Activated T-cell treated with anti-CD3 and anti-CD28 coated beads for 48 hours (primary cell): ENCODE measurements at places on chromosomes 6 and 20.

DNA sequence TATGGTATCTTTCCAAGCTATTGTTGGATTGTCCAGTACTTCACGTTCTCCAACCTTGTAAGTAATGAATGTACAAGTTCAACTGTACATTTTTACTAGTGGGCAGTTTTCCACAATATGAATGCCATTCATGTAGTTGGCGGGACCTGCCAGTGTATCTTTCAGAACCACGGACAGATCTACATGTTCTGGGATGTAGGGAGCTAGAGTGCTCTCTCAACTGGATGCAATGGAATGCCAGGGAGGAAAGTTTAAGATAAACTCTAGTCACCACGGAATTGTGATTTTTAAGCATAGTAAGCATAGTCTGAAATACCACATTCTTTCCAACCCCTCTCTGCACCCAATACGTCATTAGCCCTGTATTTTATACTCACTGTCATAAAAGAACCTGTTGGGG is 21.5 kb upstream of the HLA-C start:
- no peak for DNase-seq

DNA sequence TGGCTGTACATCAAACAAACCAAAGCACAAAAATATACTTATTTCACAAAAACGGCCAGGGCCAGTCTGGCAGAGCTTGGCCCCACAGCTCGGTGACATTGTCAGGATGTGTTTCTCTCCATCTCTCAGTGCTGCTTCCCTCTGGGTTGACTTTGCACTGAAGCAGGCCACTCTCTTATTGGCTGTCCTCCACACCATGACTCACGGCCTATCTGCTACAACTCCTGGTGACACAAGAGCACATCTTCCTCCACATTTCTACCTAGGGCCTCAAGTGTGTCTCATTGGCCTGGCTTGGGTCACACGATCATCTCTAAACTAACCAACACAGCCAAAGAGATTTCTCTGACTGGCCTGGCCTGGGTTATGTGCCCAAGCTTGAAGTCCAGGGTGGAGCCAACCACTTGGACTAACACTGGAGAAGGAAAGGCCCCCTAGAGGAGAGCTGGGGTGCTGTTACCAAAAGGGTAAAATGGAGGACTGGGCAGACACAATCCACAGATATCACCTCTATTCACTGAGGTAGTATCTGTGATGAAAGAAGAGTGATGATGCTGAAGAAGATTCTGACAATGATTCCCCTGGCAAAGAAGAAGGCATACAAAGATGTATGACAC is 159.8 kb upstream of the TSHZ2 start:
- no peak for DNase-seq

DNA sequence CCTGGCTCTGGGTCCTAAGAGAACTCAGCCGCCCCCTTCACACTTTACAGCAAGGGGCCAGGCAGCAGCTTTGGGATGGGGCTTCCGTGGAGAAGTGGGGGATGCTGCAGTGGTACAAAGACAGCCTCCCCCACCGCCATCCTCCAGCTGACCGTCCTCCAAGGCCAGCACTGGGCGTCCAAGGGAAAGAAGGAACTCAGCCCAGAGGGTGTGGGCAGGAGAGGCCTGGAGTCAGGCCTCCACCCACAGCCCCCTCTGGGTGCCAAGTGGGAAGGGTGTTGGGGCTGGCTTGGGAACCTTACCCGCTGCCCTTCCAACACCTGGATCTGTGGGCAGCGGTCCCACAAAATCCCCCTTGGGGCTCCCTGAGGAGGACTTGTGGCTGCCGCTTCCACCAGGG is 13.1 kb downstream of the STMN3 start:
- no peak for DNase-seq

DNA sequence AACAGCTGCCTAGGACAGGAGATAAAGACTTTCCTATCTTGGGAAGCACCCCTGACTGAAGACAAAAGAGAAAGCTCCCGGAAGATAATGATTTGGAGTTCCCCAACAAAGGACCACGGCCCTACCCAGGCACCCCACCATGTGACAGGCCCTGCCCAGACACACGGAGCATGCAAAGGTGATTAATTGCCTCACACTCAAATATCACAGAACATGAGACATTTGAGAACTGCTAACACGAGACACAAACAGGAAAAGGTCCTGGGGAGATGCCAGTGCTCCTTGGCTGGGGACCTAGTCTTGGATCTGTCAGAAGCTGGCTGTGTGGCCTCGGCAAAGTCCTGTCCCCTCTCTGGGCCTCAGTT is 82.5 kb upstream of the PTPN1 start:
- no peak for DNase-seq

DNA sequence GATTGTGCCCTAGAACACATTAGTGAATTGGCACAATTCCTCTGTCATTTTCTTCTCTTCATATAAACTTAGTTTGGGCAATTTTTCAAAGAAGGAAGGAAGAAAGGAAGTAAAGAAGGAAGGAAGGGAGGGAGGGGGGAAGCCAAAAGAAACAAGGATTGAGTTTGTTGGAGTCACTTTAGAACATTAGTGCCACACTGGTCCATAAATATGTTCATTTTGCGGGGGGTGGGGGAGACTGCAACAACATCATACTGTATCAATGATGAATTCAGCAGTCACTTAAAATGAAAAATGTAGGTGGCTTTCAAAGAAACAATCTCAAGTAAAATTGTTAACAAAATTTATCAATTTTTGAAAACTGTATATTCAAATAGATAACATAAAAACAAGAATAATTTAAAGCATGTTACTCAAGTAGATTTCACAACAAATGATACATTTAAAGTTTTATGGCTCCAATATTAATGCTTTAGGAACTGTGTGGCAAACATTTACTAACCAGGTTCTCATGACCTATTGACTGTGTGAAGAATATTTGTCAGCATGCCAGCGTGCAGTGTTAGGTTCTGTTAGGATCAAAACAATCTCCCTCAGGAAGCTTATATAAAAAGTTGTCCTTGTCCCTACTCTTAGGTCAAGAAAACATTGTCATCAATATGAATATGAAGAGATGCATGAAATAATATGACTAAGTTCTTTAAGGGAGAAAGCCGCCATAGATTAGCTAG is 208.1 kb upstream of the AGPAT4 start:
- no peak for DNase-seq

- DNase-seq, result no peak
Observed at GRCh38 chr6:94036024-94036423, 616.7 kb upstream of the EPHA7 start.

DNA sequence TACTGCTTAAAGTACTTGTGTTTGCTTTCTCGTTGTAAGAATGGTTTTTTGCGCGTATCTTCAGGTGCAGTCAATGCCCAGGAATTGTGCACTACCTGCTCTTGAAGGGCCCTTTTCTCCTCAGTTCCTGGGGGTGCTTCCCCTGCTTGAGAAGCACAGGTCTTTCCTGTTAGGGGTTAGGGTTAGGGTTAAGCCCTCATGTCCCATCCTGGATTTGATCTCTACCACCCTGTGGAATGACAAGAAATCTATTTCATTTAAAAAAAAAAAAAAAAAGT is 39.6 kb upstream of the TBXT start:
- DNase-seq, result no peak

GRCh38 chr6:111817451-111818120 is 55.7 kb downstream of the FYN start:
- no peak for DNase-seq

DNA sequence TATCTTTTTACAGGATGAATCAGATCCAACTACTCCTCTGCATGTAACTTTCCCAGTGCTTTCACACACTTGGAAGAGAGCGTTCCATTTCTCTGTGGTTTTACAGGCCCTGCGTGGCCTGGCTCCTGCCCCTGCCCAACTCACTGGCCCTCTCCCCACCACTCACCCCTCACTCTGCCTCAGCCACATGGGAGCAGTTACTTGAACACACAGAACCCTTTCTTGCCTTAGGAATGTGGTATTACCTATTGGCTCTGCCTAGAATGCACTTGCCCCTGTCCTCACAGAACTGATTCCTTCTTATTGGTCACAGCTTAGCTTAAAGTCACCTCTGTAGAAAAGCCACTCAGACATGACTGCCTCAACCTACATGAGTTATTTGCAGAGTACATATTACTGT is 108.4 kb downstream of the CRYBG1 start:
- no peak for DNase-seq

DNA sequence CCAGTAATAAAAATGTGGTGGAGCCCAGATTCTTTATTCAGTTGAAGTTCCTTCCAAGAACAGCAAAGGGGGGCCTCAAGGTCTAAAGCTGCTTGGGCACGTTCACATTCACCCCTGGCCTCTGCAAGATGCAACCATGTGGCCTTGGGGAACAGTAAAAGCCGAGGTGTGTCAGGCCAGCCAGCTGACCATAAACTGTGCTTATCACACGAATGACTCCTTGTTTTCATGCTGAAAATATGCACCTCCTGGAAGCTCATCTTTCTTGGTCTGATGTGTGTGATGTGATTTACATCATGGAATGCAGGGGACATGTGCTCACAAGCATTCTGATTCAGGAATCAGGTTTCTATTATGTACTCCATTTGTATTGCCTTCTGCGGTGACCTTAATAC is 211.6 kb upstream of the MARCKS start:
- DNase-seq, result no peak

DNA sequence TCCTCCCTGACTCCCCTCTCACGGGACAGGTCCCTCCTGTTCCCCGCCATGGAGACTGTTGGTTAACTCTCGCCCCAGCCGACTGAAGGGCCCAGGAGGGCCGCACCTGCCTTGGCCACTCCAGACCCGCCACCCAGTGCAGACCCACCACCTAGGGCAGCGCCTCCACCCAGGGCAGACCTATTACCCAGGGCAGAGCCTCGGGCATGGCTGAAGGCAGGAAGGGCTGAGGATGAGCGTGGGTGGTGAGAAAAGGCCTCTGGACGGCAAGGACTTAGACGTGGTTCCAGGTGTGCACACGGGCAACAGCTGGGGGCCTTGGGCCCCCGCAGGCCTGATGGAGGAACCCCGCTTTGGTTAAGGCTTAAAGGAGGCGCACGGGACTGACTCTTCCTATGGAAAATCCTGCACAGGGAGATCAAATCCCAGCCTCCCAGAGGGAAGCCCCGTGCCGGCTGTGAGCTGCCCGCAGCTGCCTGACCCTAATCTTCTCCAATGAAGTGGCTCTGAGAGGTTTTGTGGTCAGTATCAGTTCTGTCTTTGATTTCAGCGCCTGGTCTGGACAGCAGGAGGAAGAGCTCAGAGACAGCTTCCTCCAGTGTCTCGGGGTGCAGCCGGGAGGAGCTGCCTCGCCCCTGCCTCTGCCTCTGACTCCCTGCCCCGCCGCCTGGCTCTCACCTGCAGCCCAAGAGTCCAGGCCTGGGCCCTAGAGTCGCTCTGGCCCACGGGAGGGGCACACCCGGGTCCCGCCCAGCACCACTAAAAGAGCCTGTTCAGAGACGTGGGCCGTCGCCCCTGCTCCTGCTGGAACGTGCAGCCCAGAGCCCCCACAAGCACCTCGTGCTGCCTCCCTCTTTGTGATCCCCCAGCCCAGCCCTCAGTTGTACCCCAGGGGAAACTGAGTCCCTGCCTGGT is 12.1 kb upstream of the CHRNA4 start:
- DNase-seq, result no peak

GRCh38 chr20:24987873-24988835 is 4.4 kb downstream of the APMAP start:
- DNase-seq, result no peak

DNA sequence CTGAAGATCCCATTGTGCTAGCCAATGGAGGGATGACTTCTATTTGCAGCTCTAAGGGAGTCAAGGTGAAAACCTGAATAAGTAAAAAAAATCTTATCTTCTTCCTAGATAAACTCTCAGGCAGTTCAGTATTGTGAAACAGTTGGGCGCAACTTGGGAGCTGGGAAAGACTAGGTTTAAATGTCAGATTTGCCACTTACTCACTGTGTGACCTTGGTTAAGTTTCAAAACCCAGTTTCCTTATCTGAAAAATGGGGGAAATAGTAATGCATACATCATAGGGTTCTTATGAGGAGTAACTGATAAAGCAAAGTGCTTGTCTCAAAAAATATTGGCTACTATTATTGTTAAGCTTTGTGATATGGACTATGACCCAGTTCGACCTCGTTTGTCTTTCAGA is 88.8 kb downstream of the CD83 start:
- no peak for DNase-seq

- no peak for DNase-seq
Observed at GRCh38 chr6:121510568-121511177, 75.2 kb downstream of the GJA1 start.

DNA sequence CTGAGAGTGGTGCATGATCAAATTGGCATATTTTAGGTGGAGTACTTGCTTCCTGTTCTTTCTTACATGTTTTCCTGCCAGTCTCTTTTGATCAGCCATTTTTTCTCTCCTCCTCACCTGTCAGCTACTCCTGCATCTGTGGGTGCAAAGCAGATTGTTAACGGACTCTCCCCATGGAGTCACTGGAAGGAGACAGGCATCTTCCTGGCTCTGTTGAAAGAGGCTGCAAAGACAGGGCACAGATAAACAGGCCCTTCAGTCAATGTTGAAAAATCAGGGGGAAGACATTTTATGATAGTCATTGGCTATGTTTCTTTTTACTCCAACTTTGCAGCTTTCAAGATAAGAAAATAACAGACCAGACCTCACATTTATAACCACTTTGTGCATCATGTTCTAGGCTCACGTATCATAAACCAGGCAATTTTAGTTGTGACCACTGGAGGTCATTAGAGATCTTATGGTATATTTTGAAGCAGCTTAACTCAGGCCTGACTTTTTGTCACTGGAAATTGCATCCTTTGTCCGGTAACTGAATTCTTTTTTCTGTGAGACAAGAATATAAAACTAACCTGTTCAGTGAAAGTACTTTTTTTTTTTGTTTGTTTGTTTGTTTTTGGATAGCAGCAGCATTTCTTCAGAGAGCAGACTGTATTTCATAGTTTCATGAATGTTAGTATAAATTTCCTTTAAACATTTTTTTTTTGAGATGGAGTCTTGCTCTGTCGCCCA is 20.1 kb downstream of the ECT2L start:
- no peak for DNase-seq

GRCh38 chr6:157906537-157907061 is 75.1 kb upstream of the SYNJ2 start:
- DNase-seq, result no peak

- no peak for DNase-seq
Observed at GRCh38 chr20:1320902-1321653, 7.9 kb downstream of the SDCBP2 start.

DNA sequence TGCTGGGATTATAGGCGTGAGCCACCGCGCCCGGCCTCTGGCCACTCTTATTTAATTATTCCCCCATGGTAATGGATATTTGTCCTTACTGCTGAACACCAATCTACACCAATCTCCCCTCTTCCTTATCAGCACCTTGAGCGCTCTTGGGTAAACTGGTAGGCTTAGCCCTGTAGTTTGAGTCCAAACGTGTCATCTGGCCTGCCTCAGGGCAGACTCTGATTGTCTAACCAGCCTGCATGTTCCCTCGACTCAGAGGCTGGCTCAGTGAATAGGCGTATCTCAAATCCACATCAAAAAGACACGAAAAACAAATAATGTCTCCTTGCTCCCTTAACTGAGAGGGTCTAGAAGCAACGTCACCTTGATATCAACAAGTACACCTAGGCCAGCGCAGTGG is 260.9 kb downstream of the TFAP2C start:
- no peak for DNase-seq

DNA sequence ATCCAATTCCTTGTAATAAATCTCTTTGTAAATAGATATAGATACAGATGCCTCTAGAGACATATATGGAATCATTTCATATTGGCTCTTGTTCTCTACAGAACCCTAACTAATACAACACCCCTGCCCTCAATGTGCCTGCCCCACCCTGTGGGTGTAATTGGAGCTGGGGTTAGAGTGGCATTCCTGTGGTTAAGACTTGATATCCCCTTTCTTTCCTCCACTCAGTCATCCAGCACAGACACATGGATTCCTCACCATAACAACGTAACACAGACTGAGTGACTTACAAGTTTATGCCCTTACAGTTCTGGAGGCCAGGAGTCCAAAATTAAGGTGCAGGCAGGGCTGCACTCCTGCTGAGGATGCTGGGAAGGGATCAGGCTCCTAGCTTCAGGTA is 42.8 kb downstream of the C6orf118 start:
- no peak for DNase-seq
